ENCODE measurements at places on chromosomes 5 and 9. TPM values are rescaled to one million over a fixed set of nuclear protein-coding genes. Genes with fewer than 3 reads are reported as not detected.
A peak's percentile ranks its signal among the peaks of the same experiment; 100 is the strongest.

The HTR4 gene
- total RNA-seq = 2.9 TPM

The PCDHA9 gene
- 0.25 TPM for total RNA-seq

The OBP2B gene
- total RNA-seq = not detected

GRCh38 chr9:95508968-95509850 lies 7.6 kb downstream of the PTCH1 start:
- no peaks in the 10 kb centered on the region for H3K27me3 ChIP-seq
- no peaks in the 10 kb centered on the region for H3K36me3 ChIP-seq
- H3K4me3 ChIP-seq = peak overlapping the region; percentile 76
- H3K4me1 ChIP-seq = peaks cover 22% of the 10 kb centered on the region
